ENCODE measurements at places on chromosomes 11 and 22. TPM values are rescaled to one million over a fixed set of nuclear protein-coding genes. Genes with fewer than 3 reads are reported as not detected.
A peak's percentile ranks its signal among the peaks of the same experiment; 100 is the strongest.

DNA sequence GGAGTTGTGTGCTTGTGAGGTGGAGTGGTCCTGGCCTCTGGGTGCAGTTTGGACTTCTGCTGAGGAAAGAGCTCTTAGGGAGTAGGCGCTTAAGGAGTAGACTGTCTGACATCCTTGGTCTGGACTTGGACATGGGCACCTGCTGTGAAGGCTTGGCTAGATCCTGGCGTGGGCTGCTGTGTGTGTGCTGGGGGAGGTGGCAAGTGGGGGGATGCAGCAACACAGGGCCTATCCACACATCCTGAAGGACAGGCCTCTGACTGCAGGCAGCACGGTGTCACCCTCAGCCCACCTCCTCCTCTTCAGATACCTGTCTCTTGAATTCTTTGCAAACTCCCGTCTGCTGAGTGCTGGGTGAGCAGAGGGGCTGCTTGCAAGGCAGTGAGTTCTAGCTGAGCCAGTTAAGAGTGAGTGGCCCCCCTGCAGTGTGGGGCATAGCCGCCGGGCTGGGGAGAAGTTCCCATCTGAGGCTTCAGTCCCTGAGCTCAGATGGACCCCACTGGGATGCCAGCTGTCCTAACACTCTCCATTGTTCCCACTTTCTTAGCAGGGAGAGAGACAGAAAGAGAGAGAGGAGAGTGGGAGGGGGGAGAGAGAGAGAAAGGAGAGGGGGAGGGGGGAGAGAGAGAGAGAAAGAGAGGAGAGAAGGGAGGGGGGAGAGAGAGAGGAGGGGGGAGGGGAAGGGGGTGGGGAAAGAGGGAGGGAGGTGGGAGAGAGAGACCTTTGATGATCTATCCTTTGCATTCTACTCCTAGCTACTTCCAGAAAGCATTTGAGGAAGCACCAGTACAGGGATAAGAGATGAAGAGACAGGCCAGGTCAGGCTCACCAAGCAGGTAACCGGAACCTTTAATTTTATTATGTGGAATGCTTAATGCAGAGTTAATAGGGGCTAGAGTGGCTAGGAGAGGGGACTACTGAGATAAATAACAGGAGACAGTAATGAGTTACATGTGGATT, 12.6 kb downstream of the SOX10 start:
- DNase-seq: no peak
- H3K4me3 ChIP-seq: no peak overlapping the region
- no peak overlapping the region for H3K27ac ChIP-seq
- H3K4me1 ChIP-seq: no peaks in the 10 kb centered on the region
- H3K27me3 ChIP-seq: no peaks in the 10 kb centered on the region
- no peaks in the 10 kb centered on the region for H3K36me3 ChIP-seq

GRCh38 chr11:61871158-61871597, 20.2 kb downstream of the FADS3 start:
- H3K27me3 ChIP-seq: no peaks in the 10 kb centered on the region
- H3K4me3 ChIP-seq: no peak overlapping the region
- H3K27ac ChIP-seq: no peak overlapping the region
- DNase-seq: peak; percentile 66
- no peaks in the 10 kb centered on the region for H3K36me3 ChIP-seq
- peaks cover 4% of the 10 kb centered on the region for H3K4me1 ChIP-seq

DNA sequence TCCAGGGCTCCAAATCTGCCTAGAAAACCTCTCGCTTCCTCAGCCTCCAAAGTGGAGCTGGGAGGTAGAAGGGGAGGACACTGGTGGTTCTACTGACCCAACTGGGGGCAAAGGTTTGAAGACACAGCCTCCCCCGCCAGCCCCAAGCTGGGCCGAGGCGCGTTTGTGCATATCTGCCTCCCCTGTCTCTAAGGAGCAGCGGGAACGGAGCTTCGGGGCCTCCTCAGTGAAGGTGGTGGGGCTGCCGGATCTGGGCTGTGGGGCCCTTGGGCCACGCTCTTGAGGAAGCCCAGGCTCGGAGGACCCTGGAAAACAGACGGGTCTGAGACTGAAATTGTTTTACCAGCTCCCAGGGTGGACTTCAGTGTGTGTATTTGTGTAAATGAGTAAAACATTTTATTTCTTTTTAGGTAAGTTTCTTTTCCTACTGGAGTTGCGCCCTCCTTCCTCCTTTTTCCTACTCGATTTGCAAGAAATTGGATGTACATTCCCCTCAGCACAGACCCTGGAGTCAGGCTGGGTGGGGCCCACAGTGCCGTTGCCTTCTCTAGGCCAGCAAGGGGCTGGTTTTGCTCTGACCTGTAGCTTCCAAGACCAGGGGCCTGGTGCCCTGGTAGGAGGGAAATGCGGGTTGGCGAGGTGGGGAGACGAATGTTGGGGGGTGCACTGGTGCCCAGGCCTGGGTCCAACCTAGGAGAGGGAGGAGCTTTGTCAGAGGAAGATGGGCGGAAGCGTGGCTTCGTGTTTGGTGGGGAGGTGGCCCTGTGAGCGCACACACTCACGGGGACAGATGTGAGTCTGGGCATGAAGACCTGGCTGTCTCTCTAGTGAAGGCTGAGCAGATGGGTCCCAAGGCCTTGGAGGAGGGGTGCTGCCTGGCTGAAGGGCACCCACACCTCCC, 50.6 kb downstream of the ST14 start:
- no peaks in the 10 kb centered on the region for H3K36me3 ChIP-seq
- H3K4me3 ChIP-seq: no peak overlapping the region
- no peaks in the 10 kb centered on the region for H3K4me1 ChIP-seq
- DNase-seq: peak; percentile 43
- no peaks in the 10 kb centered on the region for H3K27me3 ChIP-seq
- no peak overlapping the region for H3K27ac ChIP-seq

DNA sequence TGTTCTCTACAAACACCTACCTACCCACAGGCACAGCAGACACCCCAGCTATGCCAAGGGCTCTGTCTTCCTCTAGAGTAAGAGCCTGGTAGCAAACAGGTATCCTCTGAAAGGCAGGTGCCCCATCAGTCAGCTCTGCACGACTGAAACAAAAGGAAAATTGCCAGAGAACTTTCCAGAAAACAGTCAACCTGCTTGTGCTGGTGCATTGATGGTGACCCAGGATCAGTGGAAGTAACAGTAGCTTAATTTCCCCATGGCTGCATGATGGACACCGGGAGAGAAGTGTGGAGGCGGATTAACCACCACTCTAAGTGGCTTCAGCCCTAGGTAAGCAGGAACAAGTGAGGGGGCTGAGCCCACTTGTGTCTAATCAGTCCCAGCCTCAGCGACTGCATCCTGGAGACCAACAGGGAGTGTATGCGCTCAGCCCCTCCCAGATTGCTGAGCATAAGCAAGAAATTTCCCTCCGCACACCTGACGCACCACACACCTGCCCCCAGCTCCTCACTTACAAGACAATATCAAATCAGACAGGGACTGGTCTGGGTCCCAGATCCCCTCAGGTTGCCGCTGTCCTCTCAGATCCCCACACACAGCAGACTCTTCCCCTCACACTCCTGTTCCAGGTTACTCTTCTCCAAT, 70.7 kb upstream of the IGLL5 start:
- DNase-seq: no peak
- H3K27me3 ChIP-seq: no peaks in the 10 kb centered on the region
- no peak overlapping the region for H3K4me3 ChIP-seq
- peaks cover 7% of the 10 kb centered on the region for H3K4me1 ChIP-seq
- no peaks in the 10 kb centered on the region for H3K36me3 ChIP-seq

- H3K4me1 ChIP-seq: peaks cover 11% of the 10 kb centered on the region
- no peak for DNase-seq
- no peaks in the 10 kb centered on the region for H3K36me3 ChIP-seq
- no peak overlapping the region for H3K4me3 ChIP-seq
Observed at GRCh38 chr11:65114538-65115171, 2.8 kb downstream of the ZNHIT2 start.

DNA sequence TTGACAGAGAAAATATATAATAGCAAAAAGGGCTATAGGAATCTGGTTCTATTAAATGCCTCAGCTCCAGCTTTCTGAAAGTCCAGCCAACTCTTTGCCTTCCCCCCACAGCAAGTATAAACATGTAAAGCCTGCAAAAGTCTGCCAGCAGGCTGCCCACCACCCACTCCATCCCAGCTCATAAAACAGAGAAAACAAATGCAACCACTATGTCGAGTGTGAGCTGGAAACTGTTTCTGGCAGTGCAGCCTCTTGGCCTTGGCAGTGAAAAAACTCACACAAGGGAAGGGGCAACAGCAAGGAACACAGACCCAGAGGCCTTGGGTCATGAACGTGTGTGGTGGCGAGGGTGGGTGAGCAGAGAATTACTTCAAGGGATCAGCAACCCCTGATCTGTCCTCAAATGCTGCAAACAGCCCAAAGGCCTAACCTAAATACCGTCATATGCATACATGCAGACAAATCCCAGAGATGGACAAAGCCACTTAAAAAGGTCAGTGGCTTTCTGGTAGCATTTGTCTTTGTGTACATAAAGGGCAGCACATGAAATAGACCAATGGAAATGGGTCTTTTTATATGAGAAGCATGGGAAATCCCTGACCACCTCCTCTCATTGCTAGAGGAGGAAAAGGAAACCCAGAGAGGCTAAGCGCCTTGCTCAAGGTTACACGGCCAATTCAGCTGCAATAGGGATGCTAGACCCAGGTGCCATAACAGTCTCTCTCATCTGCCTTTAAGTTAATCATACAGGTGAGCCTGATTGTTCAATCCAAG, 74.8 kb downstream of the NAT10 start:
- no peak overlapping the region for H3K27ac ChIP-seq
- no peak overlapping the region for H3K4me3 ChIP-seq
- no peak for DNase-seq
- H3K36me3 ChIP-seq: no peaks in the 10 kb centered on the region
- H3K4me1 ChIP-seq: no peaks in the 10 kb centered on the region

The RSF1 gene
- 38.4 TPM for total RNA-seq

DNA sequence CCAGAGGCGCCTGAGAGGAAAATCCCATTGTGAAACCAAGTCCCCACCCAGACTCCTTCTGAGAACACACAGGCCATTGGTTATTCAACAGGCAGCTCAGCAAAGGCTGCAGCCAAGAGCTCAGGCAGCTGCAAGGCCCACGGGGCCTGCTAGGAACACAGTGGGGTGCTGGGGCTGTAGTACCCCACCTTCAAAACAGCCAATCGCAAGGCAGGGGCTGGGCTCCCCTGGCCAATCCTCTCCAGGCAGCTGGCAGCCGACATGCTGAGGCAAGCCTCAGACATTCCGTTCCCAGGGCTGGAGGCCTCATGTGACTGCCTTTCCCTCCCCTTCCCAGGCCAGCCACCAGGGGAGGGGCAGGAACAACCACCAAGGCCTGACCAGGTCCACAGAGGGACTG, 6.6 kb downstream of the PRODH start:
- peak overlapping the region; percentile 50 for H3K27ac ChIP-seq
- no peaks in the 10 kb centered on the region for H3K27me3 ChIP-seq
- no peak overlapping the region for H3K4me3 ChIP-seq
- DNase-seq: no peak

- peak overlapping the region; percentile 73 for H3K4me3 ChIP-seq
- peak overlapping the region; percentile 96 for H3K27ac ChIP-seq
- no peaks in the 10 kb centered on the region for H3K27me3 ChIP-seq
- DNase-seq: no peak
- peaks cover 38% of the 10 kb centered on the region for H3K4me1 ChIP-seq
Observed at GRCh38 chr11:64843686-64844329, 645 bp downstream of the CDC42BPG start.

DNA sequence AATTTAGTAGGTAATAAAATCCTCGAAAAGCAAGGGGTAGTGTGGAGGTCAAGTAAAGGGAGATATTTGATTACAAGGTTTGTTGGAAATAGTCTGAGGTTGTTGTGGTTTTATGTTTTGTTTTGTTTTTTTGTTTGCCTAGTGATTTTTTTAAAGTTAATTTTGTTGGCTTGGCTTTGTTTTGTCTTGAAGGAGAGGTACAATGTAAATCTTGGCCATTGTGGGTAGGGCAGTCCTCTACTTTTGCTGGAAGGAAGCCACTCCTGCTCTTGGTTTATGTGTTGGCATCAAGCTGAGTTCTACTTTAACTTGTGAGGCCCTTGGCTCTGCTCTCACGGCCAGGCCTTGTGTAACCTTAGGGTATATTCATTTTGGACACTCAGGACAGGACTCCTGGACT, 3.2 kb downstream of the AMOTL1 start:
- no peak overlapping the region for H3K4me3 ChIP-seq
- no peaks in the 10 kb centered on the region for H3K27me3 ChIP-seq
- no peak overlapping the region for H3K27ac ChIP-seq
- no peak for DNase-seq
- no peaks in the 10 kb centered on the region for H3K4me1 ChIP-seq

- no peaks in the 10 kb centered on the region for H3K27me3 ChIP-seq
- no peak overlapping the region for H3K27ac ChIP-seq
- no peak for DNase-seq
- H3K36me3 ChIP-seq: no peaks in the 10 kb centered on the region
- H3K4me3 ChIP-seq: no peak overlapping the region
Observed at GRCh38 chr11:12717851-12718291, 43.6 kb downstream of the TEAD1 start.

DNA sequence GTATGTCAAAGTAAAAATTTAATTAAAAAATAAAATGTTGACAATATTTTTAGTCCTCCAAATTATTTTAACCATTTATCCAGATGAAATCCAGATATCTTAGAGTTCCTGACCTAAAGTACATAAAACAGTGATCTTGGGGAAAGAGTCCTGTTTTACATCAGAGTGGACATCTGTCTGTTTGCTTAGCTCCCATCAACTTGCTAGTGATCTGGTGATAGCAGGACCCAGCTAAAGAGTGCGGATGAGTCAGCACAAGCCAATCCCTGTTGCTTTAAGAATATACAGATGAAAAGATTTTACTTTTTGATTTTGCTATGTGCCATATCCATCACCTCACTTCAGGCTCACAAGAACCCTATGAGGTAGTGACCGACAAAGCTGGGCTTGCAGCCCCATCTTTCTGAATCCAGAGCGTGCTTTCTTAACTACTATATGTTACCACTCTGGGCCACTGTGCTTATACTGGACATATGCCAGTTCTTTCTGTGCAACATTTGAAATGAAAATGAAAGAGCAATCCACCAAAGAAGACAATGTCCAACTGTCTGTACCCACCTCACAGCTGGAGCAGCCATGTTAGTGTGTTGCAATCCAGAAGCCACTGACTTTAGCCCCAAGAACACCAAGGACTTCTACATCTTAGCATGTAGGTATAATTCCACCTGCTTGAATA, 167.6 kb upstream of the SESN3 start:
- no peaks in the 10 kb centered on the region for H3K36me3 ChIP-seq
- H3K27ac ChIP-seq: no peak overlapping the region

DNA sequence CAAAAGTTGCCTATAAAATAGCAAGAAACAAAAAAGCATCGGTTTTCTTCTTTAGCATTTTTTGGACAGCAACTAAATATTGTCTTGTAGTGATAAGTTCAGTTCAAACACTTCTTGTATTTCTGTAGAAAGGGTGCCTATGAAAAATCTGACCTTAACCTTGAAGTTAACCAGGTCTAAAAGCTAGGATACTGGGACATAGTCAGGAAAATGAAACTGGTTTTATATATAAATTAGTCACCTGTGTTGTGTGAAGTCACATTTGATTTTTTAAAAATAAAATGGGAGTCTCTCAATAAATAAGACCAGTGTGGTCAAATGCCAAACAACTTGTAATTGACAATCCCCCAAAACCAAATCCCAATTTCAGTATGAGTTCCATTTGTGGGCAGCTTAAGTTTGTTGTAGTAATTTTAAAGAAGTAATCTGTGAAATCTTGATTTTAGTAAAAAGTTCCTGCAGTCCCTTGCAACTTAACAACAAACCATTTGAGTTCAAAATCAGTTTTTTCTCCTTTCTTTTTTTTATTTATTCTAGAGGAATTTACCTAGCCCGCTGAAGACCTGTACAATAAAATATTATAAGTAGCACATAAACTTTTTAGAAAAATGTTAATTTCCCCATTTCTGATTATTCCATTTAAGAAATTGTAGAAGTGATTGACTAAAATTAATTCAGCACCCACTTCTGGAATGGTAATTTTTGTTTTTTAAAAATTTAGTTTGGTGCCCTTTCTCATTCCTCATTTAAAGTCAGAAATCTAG, 84.5 kb upstream of the PPARA start:
- peaks cover 13% of the 10 kb centered on the region for H3K4me1 ChIP-seq
- H3K36me3 ChIP-seq: no peaks in the 10 kb centered on the region
- no peaks in the 10 kb centered on the region for H3K27me3 ChIP-seq
- no peak overlapping the region for H3K27ac ChIP-seq

Data from Peyer's patch (tissue), 4 donors.